ENCODE measurements at places on chromosomes 1 and 21.

- peak; percentile 50 for ATAC-seq
Measured at GRCh38 chr1:24909388-24909898, 20.6 kb downstream of the RUNX3 start.

DNA sequence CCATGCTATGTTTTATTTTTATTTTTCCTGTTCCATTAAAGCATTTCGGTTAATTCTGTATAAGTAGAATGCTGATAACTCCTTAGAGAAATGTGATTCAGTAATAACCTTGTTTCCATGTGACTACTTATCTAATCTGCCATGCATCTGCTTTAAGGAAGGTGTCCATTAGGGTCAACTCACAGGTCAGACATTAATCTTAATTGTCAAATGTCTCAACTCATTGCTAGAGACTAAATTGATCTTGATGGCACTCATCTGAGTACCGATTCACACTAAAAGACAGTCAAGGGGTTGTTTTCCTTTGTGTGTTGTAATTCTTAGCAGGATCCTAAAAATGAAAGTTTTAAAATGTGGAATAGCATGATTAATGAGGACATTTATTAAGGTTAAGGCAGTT lies 41.8 kb downstream of the ITSN1 start:
- no peak for ATAC-seq

- peak; percentile 31 for ATAC-seq
Measured at GRCh38 chr1:44531785-44532566, 126.9 kb downstream of the RNF220 start.

GRCh38 chr1:9985001-9985400 lies 12.0 kb upstream of the RBP7 start:
- ATAC-seq: no peak

DNA sequence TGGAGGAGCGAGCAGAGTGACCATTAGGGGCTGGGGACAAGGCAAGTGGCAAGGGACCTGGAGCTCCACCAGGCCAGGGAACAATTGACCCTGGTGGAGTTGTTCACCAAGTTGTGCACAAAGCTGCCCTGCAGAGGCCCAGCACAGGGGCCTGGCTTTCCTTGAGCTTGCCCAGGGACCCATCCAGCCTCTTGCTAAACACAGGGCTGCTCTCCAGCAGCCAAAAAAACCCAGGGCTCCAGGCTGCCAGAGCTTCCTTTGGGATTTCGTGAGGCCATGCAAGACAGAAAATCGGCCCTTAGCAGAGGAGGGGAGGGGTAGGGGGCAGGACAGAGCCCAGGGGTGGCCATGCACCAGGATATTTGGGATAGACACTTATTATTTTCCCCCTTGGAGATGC lies 32.6 kb downstream of the LRP8 start:
- no peak for ATAC-seq

GRCh38 chr1:51299185-51299885 lies 31.0 kb downstream of the TTC39A start:
- ATAC-seq: no peak

GRCh38 chr1:158458263-158458662 lies 3.4 kb upstream of the OR10K1 start:
- ATAC-seq: no peak

- ATAC-seq: no peak
Measured at GRCh38 chr21:29680273-29680672, 259.5 kb downstream of the GRIK1 start.

- no peak for ATAC-seq
Measured at GRCh38 chr1:228753287-228753686, 18.0 kb downstream of the RHOU start.

DNA sequence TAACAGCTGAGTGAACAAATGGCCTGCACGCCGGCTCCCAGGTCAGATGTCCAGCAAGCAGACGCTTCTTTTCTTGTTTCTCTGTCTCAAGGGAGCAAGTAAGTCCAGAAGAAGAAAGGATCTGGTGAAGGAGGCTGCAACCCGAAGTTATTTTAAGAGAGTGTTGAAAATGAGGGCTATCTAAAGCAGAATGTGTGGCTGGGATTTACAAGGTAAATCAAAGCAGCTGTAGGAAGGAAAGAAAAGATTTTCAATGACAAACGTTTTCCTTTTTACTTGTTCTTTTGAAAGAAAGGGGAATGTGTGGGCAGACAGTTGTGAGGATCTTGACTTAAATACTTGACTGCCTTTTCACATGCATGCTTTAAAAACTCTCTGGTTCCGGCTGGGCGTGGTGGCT lies 311.5 kb downstream of the KIF26B start:
- ATAC-seq: no peak

- ATAC-seq: no peak
Measured at GRCh38 chr1:110542725-110543124, 23.8 kb upstream of the KCNA10 start.

DNA sequence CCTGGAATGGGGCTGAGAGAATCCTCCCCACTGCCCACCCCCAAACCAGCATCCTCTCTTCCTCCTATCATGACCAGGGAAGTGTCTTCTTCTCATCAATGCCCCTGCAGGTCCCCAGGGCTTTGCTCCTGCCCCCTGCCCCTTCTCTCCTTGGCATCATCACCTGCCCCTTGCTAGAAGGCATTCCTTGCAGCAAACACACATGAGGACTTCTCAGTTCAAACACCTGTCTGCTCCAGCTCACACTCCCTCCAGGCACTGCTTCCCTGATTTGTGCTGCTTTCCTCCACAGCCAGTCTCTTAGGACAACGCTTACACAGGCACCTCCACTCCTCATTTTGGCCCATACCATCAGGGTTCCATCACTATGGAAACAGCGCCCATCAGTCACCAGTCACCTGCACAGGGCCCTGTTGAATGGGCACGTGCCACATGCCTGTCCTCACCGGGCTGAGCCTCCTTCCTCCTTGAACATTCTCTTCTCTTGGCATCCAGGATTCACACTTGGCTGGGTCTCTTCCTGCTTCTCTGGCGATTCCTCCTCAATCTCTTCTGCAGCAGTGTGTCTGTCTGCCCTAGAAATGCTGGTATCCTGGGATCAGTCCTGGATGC lies 81.9 kb upstream of the EDN2 start:
- ATAC-seq: no peak

GRCh38 chr1:7861452-7861851 lies 8.6 kb upstream of the UTS2 start:
- no peak for ATAC-seq

Data from esophagus mucosa (tissue), 1 donor.